CD4-positive, alpha-beta T cell (primary cell): ENCODE measurements at places on chromosomes 11 and 22. TPM values are rescaled to one million over a fixed set of nuclear protein-coding genes. Genes with fewer than 3 reads are reported as not detected.
A peak's percentile ranks its signal among the peaks of the same experiment; 100 is the strongest.

DNA sequence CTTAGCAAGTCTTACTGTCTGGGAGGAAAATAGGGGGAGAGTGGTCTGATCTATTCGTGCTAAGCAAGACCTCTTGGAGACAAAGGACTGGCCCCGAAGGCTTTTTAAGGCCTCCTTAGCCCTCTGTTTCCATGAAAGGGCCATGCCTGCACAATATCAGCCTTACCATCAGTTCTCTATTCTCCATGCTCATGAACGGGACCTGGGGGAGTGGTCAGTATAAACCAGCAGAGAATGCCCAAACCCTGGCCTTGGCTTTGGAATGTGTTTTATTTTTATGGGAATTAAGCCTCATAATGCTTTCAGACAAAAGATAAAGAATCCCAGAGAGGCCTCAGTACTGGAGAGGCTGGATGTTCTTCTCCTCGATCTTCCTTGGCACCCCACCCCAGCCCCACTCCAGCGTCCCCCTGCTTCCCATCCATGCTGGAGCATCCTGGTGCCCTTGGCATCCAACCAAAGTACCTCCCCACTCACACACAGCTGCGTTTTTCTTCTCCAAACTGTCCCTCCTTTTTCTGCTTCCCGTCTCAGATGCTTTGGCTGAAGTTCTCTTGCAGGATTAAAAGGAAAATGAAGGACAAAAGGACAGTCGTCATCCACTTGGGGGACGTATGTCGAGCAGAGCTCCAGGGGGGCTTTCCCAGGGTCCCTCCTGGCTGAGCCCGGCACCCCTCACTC is 18.6 kb downstream of the FXYD6 start:
- DNase-seq: no peak

DNA sequence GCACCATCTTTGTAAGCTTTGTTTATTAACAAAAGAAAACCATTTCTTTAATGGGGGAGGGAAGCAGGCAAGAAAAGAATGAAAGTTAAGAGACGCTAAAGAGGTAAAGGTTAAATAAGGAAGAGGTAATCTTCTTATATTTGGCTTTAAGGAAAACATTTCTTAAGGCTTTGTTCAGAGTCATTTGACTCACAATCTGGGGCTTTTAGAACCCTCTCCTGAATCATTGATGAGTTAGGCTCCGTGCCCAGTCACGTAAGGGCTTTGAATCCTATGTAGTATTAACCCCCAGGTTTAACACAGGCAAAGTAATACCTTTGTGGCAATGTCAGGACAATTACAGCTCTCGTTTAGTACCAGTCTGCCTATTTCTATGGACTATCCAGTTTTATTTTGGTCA is 26.1 kb downstream of the MADD start:
- DNase-seq: no peak

DENND6B gene
- total RNA-seq: 1.9 TPM

GRCh38 chr11:44752713-44753112 is 26.0 kb downstream of the TSPAN18 start:
- DNase-seq: no peak

- no peak for DNase-seq
These were observed 351.2 kb downstream of the TENM4 start for GRCh38 chr11:79089601-79090000.

GRCh38 chr22:22810471-22810870 is 77.1 kb upstream of the IGLL5 start:
- no peak for DNase-seq

DNA sequence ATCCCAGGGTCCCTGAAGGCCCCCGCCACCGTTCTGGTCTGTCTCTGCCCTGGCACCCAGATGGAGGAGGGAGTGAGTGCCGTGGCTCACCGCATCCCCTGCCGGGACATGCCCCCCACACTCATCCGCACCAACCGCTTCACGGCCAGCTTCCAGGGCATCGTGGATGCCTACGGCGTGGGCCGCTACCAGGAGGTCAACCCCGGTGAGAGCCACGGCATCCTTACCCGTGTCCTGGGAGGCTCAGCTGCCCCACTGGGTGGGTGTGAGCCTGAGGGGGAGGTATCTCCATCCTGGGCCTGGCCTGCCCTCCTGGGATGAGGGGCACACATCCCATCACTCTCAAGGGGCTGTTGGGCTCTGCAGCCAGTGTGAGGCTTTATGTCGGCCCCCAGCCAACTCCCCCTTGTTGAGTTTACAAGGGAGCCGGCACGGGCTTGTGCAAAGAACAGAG is 6.1 kb downstream of the TCIRG1 start:
- no peak for DNase-seq

GRIA4 gene
- total RNA-seq: not detected

RASSF10 gene
- total RNA-seq: not detected

GRCh38 chr11:10379022-10379421 is 74.1 kb downstream of the ADM start:
- DNase-seq: no peak

GRCh38 chr22:47164514-47165337 is 402.3 kb downstream of the TBC1D22A start:
- DNase-seq: no peak

TNKS1BP1 gene
- total RNA-seq: 13.2 TPM

YPEL4 gene
- total RNA-seq: 7.3 TPM

DNA sequence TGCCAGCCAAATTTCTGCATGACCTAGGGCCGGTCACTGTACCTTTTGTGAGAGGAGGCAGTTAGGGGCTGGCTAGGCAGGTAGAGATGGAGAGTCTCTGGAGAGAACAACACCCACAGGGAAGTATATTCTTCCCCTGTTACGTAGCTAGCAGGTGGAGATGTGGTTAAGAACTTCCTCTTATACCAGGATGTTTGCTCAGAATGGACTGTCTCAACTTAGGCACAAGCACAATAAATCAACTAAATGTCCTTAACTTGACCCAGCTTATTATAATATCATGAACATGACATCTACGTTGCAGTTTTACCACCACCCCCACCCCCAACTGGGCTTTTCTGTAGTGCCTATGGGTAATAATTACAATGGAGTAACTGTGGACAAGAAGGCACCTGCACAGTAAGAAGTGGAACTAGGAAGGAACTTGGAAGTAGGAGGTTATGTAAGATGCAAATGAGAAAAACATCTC is 60.7 kb upstream of the MPEG1 start:
- no peak for DNase-seq

GRCh38 chr11:119686177-119686882 is 42.7 kb downstream of the NECTIN1 start:
- DNase-seq: no peak

DNA sequence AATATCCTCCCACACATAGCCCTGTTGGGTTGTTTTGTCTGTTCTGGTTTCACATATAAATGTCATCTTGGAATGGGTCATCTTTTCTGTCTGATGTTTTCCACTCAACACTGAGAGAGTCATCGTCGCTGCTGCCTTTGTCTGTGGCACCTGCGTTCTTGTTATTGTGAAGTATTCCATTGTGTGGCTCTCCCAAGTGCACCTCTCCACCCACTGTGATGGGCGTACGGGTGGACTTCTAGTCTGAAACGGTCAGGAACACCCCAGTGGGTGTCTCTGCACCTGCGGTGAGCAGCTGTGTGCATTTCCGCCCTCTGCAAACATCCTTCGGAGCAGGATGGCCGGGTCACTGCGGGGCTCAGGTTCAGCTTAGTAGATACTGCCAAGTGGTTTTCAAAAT is 34.5 kb upstream of the RTL6 start:
- DNase-seq: no peak

C11orf21 gene
- 71.2 TPM for total RNA-seq

DNA sequence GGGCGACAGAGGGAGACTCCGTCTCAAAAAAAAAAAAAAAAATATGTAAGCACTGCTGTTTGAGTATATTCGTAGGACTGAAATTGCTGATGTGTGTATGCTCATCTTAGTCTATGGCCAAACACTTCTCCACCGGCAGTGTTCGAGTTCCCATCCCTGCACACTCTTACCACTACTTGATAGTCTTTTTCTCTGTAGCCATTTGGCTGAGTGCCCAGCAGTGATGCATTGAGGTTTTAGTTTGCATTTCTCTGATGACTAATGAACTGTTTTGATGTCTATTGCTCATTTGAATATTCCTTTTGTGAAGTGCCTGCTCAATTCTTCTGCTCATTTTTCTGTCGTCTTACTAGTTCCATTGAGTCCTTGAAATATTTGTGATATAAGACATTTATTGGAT is 1.9 kb downstream of the TIRAP start:
- DNase-seq: peak; percentile 90

GRCh38 chr11:40306938-40307548 is 1152.4 kb downstream of the LRRC4C start:
- no peak for DNase-seq

CTSF gene
- 16.8 TPM for total RNA-seq

DNA sequence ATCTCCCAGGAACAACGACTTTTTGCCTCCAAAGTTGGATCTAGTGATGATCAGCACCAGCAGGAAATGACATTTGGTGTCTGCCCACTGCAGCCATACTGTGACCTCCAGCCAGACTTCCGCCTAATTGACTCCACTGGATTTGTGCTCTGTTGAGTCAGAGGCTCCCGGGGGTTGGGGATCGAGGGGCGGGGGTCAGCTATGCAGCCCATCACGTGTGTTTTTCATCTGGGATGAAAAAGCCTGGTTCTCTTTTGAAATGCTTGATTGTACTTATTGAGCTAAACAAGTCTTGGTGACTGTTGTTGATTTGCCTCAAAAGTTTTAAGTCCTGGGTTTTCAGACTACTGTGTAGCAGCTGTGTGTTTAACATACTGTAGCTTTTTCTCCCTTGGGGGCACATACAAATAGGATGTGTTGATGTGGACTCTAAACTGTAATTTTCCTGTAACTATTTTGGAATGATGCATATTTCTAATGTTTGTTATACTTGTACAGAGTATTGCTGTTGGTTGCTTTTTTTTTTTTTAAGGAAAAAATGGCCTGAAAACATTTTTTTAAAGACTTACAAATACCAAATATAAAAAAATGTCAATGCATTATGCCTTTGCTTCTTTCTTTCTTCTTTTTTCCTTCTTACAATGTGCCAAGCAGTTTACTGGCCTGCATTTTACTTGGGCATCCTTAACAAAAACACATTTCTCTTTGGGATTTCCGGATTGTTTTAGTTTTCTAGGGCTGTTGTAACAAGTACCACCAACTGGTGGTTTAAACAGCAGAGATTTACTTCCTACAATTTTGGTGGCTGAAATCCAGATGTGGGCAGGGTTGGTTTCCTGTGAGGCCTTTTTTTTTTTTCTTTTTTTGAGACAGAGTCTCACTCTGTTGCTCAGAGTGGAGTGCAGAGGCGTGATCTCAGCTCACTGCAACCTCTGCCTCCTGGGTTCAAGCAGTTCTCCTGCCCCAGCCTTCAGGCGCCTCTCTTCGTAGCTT is 46.1 kb upstream of the OR4B1 start:
- DNase-seq: peak; percentile 8

DNA sequence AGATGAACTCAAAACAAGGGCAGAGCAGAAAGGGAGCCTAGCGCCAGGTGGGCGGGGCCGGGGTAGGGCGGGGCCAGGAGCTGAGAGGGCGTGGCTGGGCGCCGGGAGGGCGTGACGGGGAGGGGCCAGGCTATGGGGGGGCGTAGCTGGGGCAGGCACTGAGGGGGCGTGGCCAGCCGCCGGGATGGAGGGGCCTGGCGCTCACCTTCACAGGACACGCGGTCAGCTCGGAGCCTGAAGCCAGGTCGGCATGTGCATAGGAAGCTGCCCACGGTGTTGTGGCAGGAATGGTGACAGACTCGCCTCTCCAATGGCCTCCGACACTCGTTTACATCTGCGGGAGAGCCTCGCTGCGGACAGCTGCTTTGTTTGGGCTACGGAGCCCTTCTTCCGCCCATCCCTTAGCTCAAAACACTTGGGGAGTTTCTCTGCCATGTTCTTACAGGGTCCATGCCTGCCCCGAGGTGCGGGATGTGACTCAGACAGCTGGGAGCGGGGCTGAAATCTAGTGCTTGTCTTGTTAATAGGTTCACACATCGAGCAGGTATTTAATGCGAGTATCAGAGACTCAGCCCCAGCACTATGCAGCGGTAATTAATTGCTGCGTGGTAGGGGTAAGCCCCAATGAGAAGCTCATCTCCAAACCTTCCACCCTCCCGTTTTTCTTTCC is 13.4 kb downstream of the VWCE start:
- DNase-seq: no peak

- peak; percentile 60 for DNase-seq
These were observed 68.7 kb upstream of the ASPHD2 start for GRCh38 chr22:26360169-26360885.

PLAAT4 gene
- 82.4 TPM for total RNA-seq

GRCh38 chr11:64339754-64340408 is at the start of gene CCDC88B:
TSS of gene CCDC88B (plus strand) at chr11:64340204. CDS start at chr11:64340267, 63 bp downstream.
- DNase-seq: peak; percentile 85

DNA sequence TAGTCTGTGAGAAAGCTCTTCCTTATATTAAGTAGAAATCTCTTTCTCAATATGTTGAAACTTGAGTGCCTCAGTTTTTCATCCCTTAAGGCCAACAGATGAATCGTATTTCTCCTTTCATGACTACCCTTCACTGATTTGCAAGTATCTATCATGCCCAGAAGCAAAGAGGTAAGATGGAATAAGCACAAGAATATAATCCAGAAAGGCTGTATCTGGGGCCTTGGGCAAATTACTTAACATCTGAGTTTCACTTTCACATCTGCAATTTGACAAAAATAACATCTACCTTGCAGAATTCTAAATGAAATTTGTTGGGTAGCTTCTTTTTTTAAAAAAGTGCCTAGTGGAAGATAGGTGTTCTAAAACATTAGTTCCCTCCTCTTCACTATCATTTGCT is 552.4 kb upstream of the ANO5 start:
- DNase-seq: no peak

GRCh38 chr11:65811764-65812475 is 21.8 kb upstream of the SNX32 start:
- no peak for DNase-seq

DNA sequence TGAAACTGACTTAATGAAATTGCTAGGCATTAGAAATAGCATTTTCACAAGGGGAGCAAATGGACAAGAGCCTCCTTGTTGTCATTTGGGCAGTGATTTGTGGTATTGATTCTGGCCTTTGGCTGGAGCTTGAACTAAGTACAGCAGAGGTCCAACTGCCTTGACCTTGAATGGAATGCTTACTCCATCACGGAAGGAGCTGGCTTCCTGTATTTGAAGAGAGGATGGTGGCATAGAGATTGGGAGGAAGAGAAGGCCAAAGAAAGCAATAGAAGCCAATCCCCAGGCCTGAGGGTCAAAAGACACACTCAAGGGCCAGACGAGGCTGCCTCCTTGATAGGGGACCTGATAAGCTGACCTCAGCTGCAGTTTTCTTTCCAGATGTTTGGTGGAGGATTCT is 126.6 kb upstream of the MPPED2 start:
- no peak for DNase-seq

DNA sequence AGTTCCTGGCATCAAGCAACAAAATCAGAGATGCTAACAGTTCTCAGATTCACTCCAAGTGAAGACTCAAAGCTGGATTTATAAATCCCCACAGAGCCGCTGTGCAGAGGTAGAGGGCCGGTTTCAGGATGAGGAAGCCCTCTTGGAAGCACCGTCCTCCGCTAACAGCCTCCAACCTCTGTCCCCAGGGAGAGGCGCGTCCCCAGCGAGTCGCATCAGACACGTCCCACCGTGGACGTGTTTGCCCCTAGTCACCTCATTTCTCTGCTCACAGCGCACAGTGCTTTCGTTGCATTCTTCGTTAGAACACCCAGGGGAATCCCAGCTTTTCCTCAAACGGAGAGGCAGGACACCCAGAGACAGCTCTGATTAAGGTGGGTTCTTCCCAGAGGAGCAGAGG is 642.9 kb downstream of the BRD1 start:
- DNase-seq: no peak

NLRP14 gene
- total RNA-seq: 0.05 TPM
